ENCODE measurements at places on chromosomes 2 and 18.
A peak's percentile ranks its signal among the peaks of the same experiment; 100 is the strongest.

DNA sequence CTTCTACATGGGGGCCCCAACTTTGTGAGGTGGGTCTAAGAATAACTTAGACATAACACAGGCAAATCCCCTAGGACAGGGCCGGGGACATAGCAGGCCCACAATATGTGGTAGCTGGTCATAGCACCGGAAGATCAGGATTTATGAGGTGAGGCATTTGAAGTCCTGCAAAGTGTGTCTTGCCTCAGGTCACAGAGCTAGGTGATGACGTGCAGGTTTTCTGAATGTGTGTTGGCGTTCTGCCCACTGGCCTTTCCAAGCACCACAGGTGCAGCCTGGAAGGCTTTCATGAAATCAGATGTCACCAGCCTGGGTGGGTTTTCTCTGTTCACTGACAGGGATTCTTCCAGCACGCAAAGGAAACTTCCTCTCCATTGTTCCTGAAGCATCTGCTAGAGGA is 119.1 kb downstream of the LRATD1 start:
- peak; percentile 39 for DNase-seq

DNA sequence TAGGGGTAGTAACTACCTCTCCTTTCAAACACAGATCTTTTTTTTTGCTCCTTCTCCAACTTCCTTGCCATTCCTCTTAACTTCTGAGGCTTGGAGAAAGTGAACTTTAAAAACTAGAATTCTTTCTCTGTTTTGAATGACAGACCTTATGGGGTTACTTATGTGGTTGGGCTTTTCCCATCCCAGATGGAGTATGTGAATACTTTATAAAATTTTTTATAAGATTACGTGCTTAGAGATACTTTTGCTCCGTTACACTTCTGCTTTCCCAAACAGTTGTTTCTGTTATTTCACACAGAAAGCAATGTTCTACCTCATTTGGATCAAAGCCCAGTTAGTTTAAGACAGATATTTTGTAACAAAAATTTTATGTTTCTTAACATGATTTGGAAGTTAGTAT is 20.2 kb downstream of the GREB1L start:
- no peak for DNase-seq

DNA sequence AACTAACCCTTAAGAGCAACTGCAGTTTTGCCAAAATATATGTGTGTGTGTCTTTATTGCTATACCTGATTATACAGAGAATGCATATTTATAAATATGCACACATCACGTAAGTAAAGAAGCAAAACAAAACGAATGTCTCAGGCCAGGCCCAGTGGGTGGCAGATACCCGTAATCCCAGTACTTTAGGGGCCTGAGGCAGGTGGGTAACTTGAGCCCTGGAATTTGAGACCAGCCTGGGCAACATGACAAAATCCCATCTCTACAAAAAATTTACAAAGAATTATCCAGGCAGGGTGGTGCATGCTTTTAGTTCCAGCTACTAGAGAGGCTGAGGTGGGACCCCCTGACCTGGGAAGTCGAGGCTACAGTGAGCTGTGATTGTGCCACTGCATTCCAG is 745.3 kb downstream of the SATB2 start:
- no peak for DNase-seq

DNA sequence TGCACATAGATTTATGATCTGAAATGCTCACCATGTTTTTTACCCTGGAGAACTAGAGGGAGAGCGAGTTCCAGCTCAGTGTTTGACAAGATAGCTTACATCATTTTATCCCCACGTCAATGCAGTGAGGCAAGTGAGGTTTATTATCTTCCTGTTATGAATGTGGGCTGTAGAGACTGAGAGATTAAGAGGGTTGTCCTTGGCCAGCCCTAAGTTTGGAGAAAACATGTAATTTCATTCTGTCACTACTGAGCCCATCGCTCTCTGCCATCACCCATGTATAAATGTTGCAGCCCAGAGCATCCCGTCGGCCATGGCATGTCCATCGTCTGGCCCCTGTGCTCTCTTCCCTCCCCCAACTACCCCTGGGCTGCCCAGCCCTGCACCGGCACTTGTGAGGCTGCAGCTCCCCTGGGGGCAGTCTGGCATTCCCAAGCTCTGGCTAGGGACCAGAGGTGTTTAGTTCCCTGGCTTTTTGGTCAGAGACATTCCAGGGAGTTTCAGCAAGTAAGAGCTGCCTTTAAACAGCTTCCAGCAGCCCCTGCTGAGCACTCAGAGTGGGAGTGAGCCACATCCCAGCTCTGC is 136.7 kb downstream of the ANTXR1 start:
- no peak for DNase-seq

GRCh38 chr18:12312976-12313375 is 4.9 kb downstream of the TUBB6 start:
- no peak for DNase-seq

GRCh38 chr2:98572676-98573075 is 35.6 kb downstream of the COA5 start:
- DNase-seq = no peak

DNA sequence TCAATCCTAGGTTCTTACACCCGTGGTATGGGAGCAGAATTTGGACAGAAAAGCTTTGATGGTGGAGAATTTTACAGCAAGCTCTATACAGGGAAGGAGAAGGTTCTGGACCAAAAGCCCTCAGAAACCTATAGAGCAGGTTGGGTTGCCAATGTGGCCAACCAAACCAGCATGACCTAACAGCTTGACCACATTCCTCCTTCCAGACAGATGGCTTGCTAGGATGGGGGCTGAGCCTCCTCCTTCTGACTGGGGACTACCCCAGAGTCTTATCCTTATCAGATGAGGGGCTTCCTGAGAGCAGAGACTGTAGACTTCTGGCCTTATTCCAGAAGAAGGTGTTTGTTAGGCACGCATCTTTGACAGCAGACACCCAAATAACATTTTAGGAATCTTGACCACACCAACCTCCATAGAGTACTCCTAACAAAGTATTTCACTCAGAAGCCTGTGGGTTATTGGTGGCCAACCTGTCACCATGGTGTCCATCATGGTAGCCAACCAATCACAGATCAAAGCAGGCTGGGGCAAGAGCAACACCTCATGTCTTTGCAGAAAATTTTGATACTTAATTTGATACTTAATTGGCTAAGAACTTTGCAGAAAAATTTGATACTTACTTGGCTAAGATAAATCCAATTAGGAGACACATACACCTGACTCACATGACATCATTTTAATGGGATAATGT is 34.8 kb upstream of the EPAS1 start:
- no peak for DNase-seq

GRCh38 chr2:145157741-145158591 is 638.0 kb upstream of the ZEB2 start:
- no peak for DNase-seq

DNA sequence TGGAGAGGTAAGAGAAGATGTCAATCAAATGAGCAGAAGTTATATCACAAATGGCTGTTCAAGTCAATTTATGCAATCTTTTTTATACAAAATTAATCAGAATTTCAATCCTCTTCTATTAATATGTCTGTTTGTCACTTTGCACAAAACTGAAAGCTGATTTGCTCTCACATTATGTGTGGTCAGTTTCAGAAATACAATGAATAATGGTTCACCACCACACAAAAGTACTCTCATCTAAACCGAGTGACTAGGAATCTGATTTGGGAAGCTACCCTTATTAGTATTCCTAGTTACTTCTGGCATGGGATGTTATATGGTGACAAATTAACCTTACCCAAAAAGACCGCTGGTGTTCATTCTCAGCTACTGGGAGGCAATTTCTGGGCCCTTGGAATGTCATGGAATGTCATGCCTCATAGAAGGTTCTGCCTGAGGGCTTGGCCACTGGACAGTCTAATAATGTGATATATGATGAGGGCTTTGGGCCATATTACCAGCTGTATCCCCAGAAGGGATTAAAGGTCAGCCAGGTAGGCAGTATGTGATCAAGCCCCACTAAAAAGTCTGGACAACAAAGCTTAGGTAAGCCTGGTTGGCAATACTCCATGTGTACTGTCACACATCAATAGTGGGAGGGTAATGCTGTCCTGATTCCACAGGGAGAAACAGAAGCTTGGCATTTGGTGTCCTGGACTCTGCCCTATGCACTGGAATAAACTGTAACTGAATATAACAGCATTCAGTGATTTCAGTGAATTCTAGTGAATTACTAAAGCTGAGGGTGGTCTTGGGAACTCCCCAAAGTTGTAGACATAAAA is 113.2 kb downstream of the PIGN start:
- no peak for DNase-seq

DNA sequence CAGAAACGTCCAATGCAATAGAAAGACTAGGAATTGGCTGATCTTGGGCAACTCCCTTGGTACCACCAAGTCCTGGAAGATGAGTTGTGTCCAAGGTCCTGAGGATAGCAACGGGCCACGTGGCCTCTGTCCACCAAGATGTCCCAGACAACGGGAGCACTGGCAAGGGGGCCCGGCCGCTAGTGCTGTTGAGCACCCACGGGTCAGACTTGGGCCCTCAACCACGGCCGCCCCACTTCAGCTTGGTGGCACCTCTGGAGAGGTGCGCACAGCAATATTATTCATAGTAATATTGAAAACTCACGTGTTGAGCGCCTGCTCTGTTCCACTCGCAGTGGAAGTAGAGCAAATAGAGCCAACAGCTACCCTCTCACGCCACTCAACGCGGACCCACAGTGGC is 19.0 kb downstream of the PASK start:
- DNase-seq = no peak

DNA sequence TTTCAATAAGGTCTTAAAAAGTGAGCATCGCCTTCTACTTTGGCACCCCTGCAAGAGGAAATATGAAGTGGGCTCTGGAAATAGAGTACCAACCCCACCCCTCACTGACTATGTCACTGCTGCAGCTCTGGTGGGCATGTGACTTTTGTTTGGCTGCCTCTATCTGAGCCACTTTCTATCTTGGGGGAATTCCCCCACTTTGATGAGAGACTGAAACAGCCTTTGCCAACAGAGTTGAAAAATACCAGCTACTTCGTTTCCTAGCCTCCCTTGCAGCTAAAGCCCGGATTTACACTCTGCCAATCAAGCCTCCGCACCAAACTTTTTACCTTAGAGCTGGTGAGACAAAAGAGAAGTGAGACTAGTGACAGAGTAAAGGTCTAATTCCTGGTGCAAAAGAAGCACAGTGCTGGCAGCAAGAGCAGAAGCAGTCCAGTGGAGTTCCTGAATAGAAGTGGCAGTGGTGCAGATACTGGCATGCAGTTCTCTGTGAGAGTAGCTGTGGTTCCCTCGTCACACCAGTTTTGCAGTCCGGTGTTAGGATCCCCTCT is 12.0 kb upstream of the GALNT14 start:
- no peak for DNase-seq

DNA sequence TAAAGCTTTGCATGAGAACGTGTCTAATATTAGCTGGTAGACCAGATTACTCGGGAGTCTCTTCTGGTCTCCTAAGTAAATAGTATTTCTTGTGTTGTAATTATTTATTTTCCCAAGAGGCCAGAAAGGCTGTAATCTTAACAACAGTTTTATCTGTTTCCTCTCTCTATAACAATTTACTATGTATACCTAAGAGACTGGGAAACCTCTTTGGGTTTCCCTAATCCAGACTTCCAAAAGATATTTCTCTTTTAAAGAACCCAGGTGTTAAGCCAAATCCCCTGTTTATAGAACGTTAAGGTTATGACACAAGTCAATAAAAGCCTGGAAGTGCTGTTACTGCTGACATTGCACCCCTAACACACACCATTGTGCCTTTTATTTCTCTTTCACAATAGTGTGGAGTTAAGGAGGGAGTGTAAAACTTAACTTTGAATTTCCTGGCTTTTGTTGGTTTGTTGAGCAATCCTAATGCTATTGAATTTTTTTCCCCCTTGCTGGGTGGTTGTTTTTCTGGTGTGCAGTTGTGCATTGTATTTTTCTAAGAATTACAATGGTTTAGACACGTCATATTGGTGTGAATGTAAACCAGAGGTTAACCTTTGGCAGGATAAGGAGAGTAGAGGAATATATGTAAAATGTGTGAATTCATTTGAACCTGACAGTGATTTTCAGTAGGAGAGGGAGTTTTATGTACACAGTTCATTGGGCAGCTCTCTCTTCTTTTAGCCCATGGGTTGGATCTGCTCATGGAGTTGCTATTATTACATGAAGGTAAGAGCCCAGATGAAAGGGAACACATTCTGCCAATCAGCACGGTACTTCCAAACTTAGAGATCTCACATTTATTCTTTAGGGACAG is 192.8 kb downstream of the MTX2 start:
- no peak for DNase-seq

DNA sequence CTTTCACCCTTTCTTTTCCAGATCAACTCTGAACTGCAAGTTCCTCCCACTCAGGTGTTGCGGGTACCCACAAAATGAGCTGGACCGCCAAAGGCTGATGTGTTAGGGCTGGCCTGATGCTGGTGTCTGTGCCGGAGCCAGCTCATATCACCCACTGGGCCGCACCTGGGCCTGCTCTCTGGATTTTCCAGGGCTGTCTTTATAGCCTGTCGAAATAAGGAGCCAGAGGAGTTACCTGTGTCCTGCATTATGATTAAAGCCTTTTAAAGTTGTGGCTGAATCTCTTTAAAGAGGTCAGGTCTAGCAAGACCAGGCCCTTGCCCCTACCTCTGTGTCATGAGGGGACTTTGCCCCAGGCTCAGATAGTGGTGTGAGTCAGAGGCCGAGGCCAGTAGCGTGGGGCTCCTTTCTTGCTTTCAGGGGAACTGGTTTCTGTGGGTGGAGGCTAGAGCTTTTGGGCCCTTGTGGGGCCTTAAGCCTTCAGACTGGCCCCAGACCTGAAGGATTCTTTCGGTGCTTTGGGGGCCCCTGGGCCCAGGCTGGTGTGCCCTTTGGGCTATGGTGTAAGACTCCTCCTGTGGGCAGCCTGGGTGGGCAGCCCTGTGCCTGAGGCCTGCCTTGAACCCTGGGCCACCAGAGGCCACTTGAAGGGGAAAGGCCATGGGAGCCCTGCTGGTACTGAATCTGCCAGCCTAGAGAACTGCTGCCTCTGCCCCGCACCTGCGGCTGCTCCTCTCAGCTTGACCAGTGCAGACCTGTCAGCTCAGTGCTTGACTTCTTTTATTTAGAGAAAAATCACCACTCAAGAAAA is 21.3 kb downstream of the OTOF start:
- DNase-seq = no peak

DNA sequence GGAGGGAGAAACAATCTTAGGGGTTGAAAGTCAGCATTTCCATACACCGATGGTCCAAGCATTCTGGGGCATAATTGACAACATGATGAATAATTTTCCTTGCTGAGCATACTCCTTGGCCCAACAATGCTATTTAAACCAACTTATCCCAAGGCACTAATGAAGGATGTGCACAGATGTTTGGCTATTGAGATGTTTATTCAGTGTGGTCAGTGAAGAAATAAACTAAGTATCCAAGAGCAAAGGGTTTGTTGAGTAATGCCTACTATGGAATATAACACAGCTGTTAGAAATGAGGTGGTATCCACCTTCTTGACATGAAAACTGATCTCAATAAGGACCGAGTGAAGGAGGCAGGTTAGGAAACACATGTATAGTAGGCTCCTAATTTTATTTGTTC is 53.9 kb upstream of the RAB6D start:
- DNase-seq = no peak

GRCh38 chr2:134216152-134216829 is 37.6 kb upstream of the MGAT5 start:
- DNase-seq = no peak

GRCh38 chr18:24397131-24397693 is 412 bp downstream of the OSBPL1A start:
- peak; percentile 49 for DNase-seq
